Hematopoietic multipotent progenitor cell treated with erythropoietin and hydrocortisone succinate and interleukin-3 and kit ligand, for 8 days (in vitro differentiated cells): ENCODE measurements at places on chromosomes 3 and 15.

DNA sequence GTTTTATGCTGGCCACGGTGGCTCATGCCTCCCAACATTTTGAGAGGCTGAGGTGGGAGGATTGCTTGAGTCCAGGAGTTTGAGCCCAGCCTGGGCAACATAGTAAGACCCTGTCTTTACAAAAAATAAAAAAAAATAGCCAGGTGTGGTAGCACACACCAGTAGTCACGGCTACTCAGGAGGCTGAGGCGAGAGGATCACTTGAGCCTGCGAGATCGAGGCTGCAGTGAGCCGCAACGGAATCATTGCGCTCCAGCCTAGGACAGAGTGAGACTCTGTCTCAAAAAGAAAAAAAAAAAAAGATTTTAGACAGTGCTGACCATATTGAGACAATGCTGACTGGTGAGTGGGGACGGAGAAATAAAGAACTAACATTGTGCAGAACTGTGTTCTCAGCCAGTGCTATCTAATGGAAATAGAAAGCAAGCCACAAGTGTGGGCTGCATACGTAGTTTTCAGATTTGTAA, 67.2 kb downstream of the ST6GAL1 start:
- DNase-seq = no peak

DNA sequence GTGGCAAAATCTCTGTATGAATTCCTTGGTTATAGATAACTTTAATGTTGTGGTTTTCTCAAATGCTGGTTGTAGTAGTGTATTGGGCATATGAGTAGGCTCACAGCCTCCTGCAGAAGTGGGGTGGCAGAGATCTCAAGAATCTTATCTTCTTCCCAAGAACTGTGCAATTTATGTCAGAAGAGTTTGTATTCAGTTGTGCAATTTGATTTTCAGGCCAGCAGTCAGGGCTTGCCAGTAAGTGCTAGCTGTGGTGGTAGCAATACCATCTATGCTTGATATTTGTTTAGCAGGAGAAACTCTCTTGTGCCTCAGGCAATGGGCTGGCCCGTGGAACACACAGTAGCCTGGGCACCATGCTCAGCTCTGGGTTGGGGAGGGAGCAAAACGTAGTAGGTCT, 58.4 kb upstream of the GOLIM4 start:
- DNase-seq = peak; percentile 16

DNA sequence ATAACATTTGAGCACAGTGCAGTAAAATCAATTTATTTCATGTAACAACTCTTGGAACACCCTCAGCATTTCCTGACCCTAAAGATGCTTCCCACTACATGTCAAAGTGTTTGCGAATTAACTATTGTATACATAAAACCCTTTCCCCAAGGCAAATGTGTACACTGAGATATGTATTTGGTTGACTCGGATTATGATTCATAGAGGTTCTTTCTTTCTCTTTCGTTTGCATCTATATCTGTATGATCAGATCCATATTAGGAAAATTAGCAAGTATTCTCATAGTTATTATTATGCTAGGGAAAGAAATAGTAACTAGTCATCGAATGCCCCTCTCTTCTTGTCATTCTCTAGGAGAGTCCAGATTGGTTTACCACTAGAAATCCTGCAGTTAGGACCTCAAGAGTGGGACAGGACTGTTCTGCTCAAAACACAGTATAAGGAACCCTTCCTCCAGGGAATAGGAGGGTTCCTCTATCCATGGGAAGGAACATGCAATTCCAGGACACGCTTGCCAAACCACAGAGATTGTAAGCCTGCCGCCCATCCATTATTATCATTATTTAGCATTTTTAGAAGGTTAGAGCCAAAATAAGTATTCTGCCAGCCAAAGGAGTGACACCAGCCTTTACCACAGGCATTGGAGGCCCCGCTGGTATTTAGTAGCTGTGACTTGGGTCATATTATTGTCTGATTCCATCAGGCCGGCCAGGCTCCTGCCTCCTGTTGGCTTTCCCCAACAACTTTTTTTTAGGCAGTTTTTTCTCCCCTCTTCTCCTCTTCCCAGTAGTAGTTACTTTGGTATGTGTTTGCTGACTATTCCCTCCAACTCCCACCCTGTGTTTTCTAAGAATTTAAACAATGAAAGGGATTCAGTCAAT, 100.7 kb downstream of the GALK2 start:
- DNase-seq = no peak

DNA sequence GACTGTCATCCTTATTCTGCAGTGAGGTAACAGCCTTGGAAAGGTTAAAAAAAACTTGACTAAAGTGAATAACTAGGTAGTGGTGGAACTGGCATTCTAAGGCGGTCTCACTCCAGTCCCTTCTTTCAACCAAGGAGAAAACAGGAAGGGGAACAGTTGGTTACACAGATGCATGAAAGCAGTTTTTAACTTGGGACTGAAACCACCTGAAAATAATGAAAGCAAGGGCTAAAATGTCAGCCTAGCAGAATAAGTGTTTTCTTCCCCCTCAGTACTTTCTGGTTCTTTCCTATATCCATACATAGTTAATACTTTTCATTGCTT, 748 bp upstream of the AVEN start:
- no peak for DNase-seq

DNA sequence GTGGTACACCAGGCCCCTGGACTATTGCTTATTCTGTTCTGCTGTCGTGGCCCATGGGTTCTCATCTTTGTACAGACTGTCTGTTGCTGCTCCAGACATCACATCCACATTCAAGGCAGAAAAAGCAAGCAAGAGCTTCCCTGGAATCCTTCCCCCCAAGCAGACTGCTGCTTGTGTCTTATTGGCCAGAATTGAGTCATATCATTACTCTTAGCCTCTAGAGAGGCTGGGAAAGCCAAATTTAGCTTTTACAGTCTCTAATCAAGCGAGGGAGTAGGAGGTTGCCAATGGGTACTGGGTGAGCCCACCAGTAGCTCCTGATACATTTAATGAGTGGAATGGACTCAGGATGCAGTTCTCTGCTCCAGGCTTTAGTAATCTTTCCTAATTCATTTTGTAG, 39.4 kb downstream of the RAB6B start:
- no peak for DNase-seq

- DNase-seq = no peak
These were observed 29.7 kb downstream of the AMOTL2 start for GRCh38 chr3:134344560-134344959.

DNA sequence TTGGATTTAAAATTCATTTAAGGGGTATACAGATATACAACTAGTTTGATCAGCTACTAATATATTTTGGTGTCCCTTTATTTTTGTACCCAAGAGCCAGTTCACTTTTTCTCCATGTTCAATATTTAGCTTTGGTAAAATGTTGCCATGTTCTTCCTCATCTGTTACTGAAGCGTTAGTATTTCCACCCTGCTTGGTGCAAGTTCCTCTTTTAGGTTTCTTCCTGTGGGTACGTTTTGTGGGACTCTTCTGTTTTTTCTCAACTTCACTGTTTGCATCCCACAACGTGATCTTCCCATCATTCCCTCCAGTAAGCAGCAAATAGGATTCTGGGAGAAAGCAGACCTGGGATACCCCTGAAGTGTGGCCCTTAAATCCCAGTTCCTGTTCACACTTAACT, 14.1 kb downstream of the WDR53 start:
- peak; percentile 27 for DNase-seq

GRCh38 chr15:63444611-63445010, 59.8 kb upstream of the USP3 start:
- no peak for DNase-seq

DNA sequence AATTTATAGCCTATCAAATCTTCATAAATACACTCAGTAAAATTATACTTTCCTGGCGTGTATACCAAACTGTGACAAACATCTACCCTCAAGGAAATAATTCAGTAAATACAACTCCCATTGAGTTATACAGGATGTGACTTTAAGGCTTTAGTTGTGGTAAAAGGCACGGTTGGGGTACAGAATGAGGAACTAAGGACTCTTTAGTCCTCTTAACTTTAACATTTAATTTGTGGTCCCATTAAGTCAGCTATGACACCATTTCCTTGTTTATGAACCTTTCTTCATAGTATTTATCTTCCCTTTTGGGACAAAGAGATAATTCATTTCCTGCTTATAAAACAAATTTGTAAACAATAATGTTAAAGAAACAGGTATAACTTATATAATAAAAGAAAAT, 30.2 kb downstream of the IFT80 start:
- DNase-seq = peak; percentile 34

DNA sequence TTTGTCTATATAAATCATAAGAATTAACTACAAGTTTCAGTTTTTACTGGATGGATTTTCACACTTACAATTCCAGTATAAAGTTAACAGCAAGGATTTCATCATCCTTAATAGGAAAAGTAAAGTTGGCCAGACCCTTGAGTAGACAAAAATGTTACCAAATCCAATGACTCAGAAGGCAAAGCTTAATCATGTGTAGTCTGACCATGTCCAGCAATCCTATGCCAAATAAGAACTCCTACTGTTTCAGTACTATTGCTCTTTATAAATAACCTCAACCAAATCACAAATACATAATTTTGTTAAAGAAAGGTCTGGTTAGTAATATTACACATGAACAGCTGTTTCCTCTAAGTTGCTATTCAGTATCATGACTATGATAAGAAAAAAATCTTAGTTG, 35.0 kb downstream of the PLOD2 start:
- no peak for DNase-seq

DNA sequence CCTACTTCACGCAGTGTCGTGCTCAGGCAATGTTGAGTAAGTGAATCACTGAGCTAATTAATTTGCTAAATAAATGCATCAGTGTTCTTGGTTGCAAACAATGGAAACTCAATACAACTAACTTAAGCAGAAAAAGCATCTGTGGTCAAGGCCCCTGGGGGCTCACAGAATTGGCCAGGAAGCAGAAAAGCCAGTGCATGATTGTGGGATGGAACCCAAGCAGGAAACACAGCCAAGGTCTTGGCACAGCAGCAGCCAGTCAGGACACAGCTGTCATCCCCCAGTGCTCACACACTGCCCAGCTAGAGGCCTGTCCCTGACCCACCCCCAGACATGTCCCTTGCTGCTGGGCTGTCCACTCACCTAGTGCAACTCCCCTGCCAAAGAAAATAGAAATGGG, 85.9 kb downstream of the AQP9 start:
- DNase-seq = no peak

DNA sequence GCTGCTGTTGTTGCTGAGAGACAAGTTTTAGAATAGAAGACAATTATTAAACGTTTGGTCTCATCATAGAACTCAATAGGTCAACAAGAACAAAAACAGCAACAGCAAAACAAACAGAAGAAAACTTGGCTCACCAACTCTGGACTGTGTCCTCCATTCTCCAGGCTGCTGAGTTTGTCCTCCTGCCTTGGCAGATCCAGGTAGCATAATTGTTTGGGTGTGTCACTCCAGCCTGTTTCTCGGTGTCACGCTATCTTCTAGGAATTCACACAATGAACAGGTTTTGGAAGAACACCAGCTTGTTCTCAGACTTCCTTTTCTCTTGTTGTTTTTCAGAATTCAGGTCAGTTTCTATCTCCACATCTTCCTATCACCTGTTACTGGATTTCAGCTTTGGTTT, 34.7 kb downstream of the ARRDC4 start:
- DNase-seq = no peak

GRCh38 chr15:31197497-31198414, 96.2 kb upstream of the TRPM1 start:
- DNase-seq = peak; percentile 60

DNA sequence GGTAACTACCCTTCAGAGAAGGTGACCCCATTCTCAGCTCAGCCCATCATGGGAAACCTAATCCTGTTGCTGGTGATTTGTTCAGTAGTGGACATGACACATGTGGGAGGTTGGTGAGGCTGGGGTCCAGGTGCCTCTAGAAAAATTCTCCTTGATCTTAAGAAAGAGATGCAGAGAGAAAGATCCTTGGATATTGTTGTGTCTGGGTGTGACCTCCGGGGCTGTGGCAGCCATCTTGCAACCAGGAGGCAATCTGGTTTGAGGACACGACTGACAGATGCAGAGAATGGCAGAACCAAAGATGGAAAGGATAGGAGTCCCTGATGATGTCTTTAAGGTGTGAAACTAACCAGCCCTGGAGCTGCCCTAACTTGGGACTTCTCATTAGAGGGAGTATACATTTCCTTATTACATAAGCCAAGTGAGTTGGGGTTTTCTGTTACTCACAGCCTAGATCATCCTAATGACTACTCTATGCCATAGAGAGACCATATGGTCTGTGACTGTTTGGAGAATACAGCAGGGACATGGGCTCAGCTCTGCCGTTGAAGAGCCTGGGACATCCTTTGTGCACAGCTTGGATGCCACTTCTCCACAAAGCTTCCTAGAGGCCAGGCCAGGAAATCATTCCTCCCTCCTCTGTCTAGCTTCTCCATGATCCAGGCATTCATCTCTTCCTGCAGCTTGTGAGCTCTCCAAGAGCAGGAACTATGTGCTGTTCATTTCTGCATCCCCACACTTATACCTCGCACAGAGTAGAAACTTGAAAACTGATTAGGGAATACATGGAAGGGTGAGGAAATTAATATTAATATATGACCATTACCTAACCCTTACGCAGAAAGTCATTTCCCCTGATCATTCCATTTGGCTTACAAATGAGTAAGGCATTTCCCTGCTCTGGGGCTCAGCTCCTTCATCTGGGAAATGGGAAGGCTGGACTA, 45.9 kb downstream of the HRH1 start:
- no peak for DNase-seq

DNA sequence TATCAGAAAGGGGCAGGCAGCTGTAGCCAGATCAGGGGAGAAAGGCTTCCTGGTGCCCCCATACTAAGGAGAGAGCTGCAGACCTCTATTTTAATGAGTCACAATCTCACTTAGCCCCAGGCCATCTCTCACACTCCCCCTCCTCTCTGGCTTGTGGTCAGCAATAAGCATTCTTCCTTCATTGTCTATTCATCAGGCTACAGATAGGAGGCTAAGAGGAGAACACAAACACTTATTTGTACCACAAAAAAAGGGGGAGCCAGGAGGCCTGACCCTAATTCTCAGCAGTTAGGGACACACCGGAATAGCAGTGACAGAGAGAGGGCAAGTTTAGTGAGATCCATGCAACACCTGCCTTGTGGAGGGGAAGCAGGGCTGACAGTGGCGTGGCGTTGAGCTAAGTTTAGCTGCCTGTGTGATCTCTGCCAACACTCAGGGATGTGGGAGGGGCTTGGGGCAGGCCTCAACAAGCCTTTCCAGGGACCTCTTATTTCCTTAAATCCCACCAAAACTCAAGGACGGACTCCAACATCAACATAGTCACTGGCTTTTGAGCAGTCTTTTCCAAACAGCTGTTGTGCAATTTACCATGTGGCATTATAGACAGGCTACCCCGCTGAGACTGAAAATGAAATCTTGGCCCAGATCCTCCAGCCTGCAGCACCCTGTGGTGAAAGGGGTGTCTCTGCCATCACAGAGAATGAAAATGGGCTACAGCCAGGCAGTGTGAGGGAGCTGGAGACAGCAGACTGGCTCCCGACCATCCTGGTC, 191.9 kb upstream of the TSC22D2 start:
- DNase-seq = no peak
